ENCODE measurements at places on chromosomes 2 and 18. TPM values are rescaled to one million over a fixed set of nuclear protein-coding genes. Genes with fewer than 3 reads are reported as not detected.

Gene RNF152
- total RNA-seq = 106 TPM

Gene PXDN
- total RNA-seq = 21.6 TPM

Gene RFX8
- 0.41 TPM for total RNA-seq

Gene CCDC68
- total RNA-seq = 1.2 TPM

Gene PDE11A
- 1.2 TPM for total RNA-seq

Gene CXCR1
- under 0.01 TPM for total RNA-seq

Gene CROCC2
- total RNA-seq = not detected

Gene APCDD1
- 10.6 TPM for total RNA-seq

Gene PLEKHA3
- total RNA-seq = 13.0 TPM

Gene DCDC2C
- total RNA-seq = 1.2 TPM

Gene PROC
- total RNA-seq = not detected

GRCh38 chr2:186197955-186198354, 288.1 kb upstream of the ZC3H15 start:
- DNase-seq = no peak

- DNase-seq = no peak
Observed at GRCh38 chr2:13354031-13354430, 637.3 kb downstream of the TRIB2 start.

DNA sequence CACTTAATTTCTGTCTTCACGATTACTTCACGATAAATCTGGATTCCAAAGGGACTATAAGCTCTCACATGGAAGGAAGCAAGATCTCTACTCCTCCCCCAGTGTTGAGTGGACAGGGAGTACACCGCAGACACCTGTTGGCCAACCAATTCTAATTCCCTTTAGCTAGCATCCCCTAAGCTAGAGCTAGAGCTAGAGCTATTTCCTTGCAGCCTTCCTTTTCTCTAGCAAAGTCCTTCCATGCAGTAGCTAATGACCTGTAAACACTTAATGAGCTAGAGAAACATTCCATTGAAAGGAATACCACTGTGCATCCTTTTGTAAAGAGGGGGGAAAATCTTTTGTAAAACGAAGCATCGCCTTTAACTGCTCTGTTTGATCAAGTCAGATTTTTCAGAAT, 56.5 kb downstream of the BCL11A start:
- no peak for DNase-seq

GRCh38 chr2:21452263-21452662, 328.5 kb downstream of the TDRD15 start:
- no peak for DNase-seq

DNA sequence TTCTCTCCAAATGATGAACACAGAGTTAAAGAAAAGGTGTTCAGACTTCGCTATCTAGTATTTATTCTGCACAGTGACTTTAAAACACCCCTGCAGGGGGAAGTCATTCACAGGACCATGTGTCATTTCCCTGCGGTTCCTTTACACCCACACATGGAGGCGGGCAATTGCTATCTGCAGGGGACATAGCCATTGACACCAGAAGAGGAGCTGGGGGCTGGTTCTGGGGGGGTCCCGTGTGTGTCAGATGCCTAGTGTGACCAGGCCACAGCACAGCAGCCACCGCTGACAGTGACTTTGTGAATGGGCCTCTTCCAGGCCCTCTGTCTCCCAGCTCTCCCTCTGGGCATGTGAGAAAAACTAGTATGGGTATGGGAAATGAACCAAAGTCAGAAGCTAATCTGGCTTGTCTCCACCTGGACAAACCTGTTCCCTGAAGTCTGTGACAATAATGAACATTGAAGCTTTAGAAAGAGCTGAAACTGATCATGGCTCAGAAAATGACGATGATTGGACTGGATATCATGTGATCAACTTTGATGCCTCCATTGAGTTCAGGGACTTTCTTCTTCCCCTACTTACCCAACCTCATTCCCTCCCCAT, 7.5 kb upstream of the GBX2 start:
- DNase-seq = peak; percentile 29

DNA sequence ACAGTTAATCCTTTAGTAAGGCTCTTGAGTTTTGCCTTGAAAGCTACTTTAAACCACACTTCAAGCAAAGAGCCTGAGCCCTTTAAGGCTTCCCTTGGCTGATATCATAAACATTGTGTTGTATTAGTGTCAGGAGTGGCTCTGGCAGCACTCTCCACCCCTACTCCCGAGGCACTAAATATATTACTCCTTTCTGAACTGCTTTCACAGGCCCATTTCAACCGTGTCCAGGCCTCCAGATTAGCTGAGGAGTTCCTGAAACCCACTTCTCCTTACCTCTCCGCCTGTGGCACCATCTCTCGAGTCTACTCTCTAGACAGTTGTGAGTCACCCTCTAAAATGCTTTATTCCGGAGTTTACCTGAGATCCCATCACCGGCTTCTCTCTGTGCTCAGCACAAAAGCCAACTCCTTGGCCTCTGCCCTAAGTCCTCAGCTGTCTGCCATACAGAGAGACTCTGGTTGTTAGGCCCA, 14.4 kb upstream of the STON1 start:
- DNase-seq = no peak

GRCh38 chr2:27186613-27187345, 25.1 kb upstream of the ATRAID start:
- no peak for DNase-seq

- no peak for DNase-seq
Observed at GRCh38 chr2:44572196-44572900, 210.6 kb downstream of the CAMKMT start.

DNA sequence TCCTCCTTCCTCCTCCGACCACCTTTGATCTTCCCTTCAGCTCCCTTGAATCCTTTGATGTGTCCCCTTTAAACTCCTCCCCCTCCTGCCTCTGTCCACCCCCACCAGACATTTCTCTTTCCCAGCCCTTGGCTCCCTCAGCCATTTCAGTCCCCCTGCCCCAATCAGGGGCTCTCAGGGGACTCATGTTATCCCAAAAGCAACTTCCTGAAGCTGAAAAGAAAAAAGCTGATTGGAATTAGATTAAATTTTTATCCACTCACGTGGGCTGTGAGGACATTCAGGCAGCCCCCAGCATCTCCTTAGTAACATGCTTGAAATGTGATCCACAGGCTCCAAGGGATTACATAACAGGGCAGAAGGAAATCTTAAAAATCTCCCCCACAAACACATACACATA, 81.3 kb downstream of the NEURL3 start:
- DNase-seq = no peak

DNA sequence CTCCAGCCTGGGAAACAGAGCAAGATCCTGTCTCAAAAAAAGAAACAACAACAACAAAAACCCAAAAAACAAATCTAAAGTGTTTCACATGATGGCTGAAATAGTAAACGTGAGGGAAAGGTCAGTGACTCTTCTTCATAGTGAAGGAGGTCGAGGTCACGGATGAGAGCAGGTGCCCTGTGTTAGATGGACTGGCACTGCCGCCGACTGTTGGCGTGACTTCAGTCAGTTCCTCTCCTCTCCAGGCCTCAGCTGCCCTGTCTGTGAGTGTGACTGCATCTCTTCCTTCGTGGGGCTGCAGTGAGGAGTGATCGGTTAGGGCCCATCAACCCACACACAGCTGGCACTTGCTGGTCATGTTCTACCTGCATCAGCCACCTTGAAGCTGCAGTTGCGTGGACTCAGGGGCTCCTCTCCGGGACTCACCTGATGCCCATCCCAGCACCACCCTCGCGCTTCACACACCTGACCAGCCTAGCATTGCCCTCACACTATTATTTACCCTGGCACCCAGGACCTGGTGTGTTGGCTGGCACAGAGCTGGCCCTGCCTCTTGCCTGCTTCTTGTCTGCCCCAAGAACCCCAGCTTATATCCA, 30.1 kb upstream of the TMEM87B start:
- DNase-seq = no peak

GRCh38 chr2:30643674-30644073, 163.6 kb downstream of the CAPN13 start:
- DNase-seq = no peak

DNA sequence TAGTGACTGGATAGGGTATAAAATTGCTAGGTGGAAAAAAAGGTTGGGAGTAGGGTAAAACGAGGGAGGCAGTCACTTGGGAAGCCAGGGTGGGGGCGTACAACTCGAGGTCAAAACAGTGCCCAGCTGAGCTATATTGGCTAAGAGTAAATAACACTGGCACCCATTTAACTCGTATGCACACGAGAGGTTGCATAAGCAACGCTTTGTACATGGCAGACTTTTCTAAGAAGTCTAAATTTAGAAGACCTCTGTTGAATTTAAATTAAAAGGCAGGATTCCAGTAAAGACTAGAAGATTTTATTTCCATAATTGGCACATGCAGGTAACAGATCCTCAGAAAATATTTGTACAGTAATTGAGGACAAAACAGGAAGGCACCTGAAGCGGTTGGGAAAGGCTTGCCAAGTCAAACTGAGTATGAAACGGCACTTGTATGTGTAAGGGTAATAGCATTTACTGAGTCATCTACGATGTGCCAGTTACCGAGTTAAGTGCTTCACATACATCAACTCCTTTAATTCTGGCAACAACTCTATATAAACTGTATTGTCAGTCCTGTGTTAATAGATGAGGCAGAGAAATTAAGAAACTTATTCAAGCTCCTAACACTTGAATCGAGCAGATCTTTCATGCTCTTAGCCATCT, 1.4 kb upstream of the MALT1 start:
- no peak for DNase-seq

DNA sequence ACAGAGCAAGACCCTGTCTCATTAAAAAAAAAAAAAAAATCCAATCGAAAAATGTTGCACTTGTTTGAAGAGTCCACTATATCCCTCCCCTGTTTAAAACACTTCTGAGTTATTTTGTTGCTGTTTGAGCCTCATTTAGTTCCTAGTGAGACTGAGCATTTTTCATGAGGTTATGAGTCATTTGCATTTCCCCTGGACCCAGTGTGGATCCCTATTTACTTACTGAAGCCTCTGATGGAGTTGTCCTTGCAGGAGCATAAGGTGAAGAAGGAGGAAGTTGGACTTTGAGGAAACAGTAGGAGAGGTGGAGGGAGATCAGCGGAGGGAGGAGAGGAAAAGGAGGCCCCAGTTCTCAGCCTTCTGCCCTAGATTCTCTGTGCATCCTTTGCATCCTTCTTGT, 5.1 kb downstream of the CXCR1 start:
- DNase-seq = no peak

GRCh38 chr2:11807156-11808015, 61.0 kb downstream of the LPIN1 start:
- DNase-seq = no peak

DNA sequence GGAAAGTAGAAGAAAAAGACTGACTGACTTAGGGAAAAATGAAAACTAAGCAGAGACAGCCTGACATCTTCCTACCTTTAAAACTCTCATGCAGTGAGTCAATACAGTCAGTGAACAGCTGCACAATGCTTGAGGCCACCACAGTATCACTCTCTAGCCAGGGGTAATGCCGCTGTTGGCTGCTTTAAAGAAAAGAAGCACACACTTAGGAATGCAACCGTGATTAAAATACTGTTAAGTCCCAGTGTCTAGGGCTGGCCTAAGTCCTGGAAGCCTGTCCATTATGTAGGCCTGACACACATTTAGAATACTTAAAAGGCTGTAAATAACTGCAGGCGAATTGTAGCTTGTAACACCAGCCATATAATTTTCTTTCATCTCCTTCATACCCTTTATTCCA, 50.7 kb downstream of the SIGLEC15 start:
- no peak for DNase-seq

DNA sequence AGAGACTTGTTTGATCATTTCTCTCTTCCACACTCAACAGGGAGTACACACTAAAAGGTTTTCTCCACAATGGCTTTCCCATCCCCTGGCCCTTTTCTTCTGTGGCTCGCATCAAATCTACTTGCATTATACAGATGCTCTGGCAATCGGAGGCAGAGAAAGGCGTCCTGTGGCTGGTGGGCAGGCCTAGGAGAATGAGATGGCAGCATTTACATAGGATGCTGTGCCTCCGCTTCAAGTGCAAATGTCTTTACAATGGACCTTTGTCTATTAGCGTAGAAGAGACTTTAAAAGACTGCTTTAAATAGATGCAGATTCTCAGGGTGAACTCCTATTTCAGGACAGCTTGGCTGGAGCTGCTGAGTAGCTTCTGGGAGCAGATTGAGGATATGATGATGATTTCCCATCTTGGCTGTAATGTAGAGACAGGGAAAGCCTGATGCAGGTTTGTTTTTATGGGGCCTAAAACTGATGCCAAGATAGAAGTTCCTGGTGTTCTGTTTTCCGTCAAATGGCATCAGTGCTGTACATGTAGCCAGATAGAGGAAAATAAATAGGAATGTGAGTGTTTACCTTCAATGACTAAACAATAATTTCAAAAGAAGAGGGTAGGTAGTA, 423.4 kb downstream of the RND3 start:
- DNase-seq = no peak

- DNase-seq = no peak
Observed at GRCh38 chr2:30233271-30234009, 2.1 kb downstream of the LBH start.

DNA sequence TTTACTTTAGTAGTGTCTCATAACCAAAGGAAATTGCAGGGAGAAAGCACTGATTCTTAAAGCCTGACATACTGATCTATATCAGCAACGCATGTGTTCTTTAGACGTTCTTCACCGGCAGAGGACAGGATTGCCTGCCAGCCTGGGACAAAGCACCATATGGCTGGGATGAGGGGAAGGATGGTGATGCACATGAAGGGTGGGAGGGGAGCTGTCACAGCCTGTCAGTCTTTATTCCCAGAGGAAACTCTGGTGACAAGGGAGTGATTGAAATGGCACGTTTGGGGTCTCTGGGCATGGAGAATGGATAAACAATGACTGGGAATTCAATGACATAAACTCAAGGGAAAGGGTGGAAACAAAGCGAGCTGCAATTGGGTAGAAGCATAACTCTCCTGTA, 808.1 kb downstream of the DCC start:
- DNase-seq = no peak

DNA sequence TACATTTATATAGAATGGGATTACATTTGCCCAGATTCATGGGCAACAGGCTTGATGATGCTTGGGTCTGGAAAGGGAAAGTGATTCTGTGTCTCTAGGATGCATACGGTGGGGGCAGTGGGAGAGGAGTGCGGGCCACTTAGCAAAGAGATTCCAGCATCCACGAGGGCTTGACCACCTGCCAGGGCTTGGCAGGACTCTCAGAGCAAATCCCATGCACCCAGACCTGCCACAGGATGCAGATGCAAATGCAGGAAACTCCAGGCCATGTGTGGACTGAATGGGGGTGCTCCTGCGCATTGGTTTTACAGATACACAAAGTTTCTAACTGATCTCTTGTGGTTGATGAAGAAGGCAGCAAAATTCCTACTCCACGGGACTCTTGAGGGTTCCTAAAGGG, 334.7 kb downstream of the CYRIA start:
- DNase-seq = no peak

DNA sequence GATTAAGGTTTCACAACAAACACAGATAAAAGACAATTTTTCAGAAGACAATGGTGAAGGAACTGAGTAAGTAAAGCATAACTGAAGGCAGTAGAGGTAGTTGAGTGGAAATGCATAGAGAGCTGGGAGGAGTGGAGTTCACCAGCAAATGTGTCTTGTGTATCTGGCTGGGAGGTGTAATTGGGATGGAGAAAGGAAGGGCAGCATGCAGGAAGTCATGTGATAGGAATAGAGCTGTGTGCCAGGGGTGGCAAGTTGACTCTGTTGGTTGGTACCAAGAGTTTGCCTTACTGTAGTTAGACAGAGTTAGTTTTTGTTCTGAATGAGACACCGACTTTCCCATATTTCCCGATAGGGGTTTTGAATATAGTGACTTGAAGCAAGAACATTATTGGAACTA, 56.3 kb downstream of the FMNL2 start:
- no peak for DNase-seq

- DNase-seq = no peak
Observed at GRCh38 chr2:117341690-117342089, 472.8 kb upstream of the DDX18 start.

GRCh38 chr2:100537918-100538317, 24.9 kb upstream of the PDCL3 start:
- DNase-seq = no peak

GRCh38 chr2:10556271-10557140, 108.4 kb upstream of the ODC1 start:
- no peak for DNase-seq

Data from frontal cortex (tissue), 4 donors.